ENCODE measurements at places on chromosomes 1 and 21.

DNA sequence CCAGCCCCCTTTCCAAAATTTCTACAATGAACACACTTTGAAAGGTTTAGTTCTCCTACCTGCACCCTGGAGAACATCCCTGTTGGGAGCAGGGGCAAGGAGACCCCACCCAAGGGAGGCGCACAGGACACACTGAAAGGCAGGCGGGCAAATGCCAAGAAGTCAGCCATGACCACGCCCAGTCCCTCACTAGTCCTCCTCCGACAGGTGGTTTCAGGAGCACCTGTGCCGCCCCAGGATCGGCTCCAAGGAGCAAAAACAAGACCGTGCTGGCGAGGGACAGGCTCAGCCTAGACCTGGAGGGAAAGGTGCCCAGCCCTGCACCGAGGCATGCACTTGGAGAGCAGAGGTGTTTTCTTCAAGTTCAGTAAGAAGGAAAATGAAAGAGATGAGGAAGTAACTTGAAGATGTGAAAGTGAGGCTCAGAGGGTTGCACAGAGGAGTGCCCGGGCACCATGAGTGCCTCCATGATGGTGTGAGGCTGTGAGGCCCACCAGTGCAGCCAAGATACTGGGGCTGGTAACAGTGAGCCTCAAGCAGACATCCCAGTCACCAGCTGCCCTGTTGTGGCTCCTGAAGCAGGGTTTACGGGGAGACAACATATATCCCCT, 19.6 kb upstream of the NADK start:
- DNase-seq = no peak

DNA sequence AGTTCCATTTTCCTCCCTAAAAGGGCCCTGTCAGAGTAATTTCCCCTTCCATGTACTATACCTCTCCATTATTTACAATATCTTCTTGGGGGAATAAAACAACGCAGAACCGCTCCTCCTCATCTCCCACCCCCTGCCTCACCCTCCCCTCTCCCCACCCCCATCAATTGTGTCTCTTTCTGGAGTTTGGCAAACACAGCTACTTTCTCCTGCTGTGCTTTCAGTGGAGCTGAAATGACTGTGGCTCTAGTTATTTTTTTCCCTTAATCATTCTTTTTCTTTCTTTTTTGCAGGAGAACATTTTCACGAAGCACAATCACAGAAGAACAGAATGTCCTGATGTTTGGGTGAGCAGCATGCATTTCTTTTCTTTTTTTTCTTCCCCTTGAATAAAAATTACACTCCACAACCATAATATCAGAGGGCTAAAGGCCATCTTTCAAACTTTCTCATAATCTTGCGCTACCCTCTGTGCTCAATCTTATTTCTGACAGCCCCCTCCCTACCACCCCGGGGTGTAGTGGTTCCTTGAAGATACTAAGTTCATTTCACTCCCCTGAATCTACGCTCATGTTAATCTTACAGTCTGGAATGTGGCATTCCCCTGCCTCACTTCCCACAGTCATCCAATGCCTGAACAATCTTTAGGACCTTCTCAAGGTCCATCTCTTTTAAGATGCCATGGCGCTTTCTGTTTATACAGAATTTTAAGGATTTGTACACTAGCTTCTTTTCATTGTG, 8.8 kb upstream of the PLXNA2 start:
- no peak for DNase-seq

DNA sequence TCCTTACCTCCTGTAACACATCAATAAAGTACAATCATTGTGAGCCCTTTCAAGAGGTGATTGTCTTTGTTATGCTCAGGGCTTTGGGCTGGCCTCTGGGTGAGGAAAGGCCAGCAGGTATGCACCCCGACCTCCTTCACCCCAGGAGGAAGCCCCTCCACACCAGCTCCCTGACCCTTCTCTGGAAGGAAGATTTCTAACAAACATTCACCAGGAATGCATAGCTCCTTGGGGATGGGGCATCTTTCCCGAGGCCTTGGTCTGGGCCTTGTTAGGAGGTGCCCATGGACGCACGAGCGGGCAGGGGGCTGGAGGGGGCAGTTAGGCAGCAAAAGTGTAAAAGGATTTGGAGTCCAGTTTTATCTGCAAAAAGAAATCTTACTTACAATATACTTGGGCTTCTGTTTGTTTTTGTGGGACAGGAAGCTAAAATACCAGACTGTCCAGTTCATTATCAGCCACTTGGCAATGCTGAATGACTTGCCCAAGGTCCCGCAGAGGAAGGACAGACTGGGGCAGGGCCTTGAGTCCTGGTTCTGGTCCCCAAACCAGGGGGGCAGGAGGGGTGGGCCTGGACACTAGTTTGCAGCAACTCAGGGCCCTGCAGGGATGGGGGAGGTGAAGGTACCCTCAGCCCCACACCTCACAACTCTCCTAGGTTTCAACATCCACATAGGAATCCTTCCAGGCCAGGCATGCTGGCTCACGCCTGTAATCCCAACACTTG, 10.1 kb downstream of the ZC3H12A start:
- DNase-seq = no peak

DNA sequence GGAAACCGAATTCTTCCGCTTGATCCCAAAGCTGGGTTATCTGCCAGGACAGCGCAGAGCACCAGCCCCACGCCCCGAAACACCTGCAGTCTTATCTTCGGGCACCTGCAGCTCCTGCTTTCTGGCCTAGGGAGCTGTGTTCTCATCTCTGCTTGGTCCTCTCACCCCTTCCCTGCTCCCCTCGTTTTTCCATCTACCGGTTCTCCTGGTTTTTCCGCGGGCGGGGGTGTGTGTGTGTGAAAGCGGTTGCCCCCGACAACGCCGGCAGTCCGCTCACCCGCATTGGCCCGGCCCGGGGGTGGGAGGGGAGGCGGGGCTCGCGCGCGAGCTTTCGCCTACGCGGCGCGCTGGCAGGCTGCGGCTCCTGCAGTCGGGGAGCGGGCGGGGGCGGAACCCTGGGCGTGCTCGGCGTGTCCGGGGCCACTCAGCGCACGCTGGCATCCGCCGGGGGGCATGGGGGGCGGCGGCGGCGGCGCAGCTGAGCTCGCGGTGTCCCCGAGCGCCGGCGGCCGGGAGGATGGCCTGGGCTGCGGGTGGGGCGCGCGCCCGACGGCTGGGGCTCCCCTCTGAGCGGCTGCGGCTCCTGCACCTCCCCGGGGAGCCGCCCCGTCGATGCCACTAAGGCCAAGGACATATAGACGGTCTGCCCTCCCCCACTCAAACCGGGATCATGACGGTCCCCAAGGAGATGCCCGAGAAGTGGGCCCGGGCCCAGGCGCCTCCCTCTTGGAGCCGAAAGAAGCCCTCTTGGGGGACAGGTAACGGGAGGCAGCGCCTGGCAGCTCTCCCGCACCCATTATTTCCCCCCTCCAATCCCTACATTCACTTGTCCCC, 3.2 kb downstream of the ATP8B2 start:
- DNase-seq = peak; percentile 83

DNA sequence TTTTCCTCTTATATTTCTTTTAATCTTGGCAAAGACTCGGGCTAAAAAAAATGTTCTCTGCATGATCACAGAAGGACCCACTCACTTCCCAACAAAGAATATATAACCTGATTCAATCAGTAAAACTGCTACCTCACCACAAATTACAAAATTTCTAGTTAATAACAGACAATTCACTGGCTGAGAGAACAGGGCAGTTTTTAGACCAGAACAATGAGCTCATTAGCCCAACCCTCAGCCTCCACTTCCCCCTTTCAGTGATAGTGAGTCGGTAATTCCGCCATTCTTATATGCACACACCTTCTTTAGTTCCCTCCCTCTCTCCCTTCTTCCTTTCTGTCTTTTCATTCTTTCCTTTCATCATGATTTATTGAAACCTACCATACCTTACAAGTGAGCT, 8.9 kb downstream of the SIPA1L2 start:
- no peak for DNase-seq

GRCh38 chr1:59692591-59692990, 122.2 kb upstream of the HOOK1 start:
- no peak for DNase-seq

All from stimulated activated CD8-positive, alpha-beta memory T cell treated with anti-CD3 and anti-CD28 coated beads, Interleukin-15, amount 100 ng/mL, for 48 hours (primary cell).